Cerebellum (tissue), 4 donors: ENCODE measurements at places on chromosomes 13 and 19. TPM values are rescaled to one million over a fixed set of nuclear protein-coding genes. Genes with fewer than 3 reads are reported as not detected.

DNA sequence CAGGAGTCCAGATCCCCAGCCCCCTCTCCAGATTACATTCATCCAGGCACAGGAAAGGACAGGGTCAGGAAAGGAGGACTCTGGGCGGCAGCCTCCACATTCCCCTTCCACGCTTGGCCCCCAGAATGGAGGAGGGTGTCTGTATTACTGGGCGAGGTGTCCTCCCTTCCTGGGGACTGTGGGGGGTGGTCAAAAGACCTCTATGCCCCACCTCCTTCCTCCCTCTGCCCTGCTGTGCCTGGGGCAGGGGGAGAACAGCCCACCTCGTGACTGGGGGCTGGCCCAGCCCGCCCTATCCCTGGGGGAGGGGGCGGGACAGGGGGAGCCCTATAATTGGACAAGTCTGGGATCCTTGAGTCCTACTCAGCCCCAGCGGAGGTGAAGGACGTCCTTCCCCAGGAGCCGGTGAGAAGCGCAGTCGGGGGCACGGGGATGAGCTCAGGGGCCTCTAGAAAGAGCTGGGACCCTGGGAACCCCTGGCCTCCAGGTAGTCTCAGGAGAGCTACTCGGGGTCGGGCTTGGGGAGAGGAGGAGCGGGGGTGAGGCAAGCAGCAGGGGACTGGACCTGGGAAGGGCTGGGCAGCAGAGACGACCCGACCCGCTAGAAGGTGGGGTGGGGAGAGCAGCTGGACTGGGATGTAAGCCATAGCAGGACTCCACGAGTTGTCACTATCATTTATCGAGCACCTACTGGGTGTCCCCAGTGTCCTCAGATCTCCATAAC is at the start of gene APOE:
APOE (plus strand) TSS at position 360 of the 724 bp plus-strand sequence. CDS start 829 bp downstream, outside the sequence.
- DNase-seq, result peak; percentile 27

GRCh38 chr13:35771898-35772297 is 295.4 kb upstream of the MAB21L1 start:
- DNase-seq, result no peak

DNA sequence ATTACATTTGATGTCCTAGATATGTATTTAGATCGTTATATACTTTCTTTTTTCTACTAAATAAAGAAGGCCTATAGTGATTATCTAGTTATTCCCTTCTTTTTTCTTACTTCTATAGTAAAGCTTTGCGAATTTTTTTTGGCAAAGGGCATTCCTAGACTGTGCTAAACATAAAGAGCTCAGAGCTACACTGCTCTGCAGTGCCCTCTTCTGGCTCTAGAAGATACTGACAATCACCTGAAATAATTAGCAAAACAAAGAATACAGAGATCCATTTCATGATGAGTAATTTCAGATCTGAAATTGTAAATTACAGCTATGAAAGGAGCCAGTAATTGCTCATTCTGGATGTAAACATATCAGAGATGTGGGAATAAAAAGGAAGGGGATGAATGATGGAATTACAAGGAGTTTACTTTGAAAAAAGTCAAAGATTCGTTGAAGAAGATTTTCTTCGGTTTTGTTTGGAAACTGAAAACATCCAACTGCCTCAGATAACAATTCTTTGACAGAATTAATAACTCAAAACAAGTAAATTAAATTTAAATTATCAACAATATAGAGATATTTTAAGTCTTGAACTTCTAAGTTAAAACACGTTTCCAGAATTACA is 288.5 kb downstream of the NALCN start:
- peak; percentile 69 for DNase-seq

DNA sequence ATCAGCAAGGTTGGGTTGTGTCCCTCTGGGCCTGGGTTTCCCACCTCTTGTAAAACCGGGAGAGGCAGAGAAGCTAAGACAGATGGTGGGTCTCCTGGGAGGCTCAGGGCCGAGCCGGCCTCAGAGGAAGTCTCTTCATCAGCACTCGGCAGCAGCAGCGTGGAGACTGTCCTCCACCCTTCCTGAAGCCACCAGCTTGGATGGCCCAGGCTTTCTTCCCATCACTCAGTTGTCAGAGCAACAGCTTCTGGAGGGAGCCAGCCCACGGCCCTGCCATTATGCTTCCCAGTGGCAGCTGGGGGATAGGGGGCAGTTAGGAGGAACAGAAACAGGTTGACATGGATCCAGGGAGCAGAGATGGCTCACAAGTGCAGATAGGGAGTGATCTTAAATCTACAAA is 191.0 kb downstream of the KATNAL1 start:
- DNase-seq, result no peak

DNA sequence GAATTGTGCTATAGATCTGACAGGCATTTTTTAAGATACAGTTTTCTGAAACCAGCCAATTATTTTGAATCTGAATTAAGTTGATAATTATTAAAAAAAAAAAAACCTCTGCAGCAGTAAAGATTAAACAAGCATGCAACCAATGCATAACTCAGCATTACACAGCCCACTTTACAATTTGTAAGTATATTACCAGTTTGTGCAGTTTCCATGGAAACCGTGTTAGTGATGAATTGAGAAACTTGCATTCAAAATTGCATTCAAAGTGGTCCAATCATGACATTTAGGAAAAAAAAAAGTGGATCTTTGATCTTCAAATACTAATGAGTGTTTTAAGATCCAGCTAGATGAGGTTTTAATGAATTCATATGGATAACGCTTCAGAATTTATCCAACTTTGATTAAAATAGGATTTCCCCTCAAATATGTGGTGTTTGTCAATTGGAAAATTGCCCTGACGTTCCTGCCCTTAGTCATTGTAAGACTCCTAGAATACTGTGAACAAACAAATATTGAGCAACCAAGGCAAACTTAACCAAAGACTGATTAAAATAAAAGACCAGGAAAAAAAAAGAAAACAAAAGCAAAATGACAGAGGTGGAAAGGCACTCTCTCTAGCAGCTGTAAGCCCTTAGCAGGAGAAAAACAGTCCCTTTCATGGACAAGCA is 314.8 kb upstream of the MAB21L1 start:
- no peak for DNase-seq

GRCh38 chr19:29796173-29796573 is 15.6 kb upstream of the CCNE1 start:
- peak; percentile 45 for DNase-seq

The WDR83 gene
- 6.3 TPM for total RNA-seq
